ENCODE measurements at places on chromosomes 7 and 10.
A peak's percentile ranks its signal among the peaks of the same experiment; 100 is the strongest.

- no peak for ATAC-seq
These were observed 141.8 kb downstream of the CTTNBP2 start for GRCh38 chr7:117731455-117731854.

- ATAC-seq = no peak
These were observed 45.1 kb upstream of the SEPTIN7 start for GRCh38 chr7:35755711-35756110.

DNA sequence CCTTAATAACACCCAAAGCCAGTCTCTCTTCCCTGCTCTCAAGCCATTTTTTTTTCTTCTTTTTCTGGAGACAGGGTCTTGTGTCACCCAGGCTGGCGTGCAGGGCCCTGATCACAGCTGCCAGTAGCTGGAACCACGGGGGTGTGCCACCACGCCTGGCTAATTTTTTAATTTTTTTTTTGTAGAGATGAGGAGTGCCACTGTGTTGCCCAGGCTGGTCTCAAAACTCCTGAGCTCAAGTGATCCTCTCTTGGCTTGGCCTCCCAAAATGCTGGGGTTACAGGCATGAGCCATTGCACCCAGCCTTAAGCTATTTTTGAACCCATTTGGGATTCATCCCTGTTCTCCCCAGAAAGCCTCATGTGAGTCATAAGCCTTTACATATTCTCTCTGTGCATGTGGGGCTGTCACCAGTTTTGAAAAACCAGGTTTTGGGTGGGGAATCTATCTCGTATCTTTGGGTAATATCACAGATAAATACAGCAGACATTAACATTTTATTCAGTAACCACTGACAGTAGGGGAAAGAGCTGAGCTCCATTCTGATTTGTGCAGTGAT lies 15.5 kb downstream of the ZNF487 start:
- ATAC-seq = no peak

- ATAC-seq = no peak
These were observed 190.9 kb upstream of the LYZL2 start for GRCh38 chr10:30820261-30820991.

GRCh38 chr10:12876266-12876665 lies 125.2 kb downstream of the CCDC3 start:
- ATAC-seq = no peak

DNA sequence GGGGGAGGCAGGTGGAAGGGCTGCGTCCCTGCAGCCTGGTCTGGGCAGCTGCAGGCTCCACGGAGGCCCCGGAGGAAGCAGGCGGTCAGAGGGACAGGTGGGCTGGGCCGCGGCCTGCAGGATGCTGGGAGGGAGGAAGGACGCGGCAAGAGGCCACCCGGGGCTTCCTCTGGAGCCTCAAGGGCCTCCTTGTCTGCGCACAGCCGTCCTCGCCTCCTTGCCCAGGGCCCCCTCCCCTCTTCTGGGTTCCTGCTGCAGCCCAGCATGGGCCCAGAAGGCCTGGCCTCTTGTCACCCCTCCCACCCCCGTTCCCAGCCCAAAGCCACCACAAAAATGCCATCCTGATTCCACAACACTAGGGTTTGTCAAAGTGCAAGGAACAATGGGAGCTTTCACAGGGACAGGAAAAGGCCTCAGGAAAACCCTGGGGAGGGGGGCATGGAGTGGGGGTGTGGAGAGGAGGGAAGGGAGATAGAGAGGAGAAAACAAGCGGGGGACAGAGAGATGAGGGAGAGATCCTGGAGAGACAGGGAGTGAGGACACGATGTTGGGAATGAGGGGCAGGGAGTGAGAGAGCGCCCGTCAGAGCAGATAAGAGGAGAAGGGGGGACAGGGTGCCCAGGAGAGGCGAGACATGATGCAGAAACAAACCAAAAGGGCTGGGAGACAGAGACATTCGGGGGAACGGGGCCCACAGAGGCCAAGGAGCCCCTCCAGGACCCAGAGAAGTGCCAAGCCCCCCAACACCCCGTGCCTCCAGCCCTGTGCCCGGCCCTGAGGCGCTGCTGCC lies 41.8 kb downstream of the ZCCHC24 start:
- peak; percentile 18 for ATAC-seq

DNA sequence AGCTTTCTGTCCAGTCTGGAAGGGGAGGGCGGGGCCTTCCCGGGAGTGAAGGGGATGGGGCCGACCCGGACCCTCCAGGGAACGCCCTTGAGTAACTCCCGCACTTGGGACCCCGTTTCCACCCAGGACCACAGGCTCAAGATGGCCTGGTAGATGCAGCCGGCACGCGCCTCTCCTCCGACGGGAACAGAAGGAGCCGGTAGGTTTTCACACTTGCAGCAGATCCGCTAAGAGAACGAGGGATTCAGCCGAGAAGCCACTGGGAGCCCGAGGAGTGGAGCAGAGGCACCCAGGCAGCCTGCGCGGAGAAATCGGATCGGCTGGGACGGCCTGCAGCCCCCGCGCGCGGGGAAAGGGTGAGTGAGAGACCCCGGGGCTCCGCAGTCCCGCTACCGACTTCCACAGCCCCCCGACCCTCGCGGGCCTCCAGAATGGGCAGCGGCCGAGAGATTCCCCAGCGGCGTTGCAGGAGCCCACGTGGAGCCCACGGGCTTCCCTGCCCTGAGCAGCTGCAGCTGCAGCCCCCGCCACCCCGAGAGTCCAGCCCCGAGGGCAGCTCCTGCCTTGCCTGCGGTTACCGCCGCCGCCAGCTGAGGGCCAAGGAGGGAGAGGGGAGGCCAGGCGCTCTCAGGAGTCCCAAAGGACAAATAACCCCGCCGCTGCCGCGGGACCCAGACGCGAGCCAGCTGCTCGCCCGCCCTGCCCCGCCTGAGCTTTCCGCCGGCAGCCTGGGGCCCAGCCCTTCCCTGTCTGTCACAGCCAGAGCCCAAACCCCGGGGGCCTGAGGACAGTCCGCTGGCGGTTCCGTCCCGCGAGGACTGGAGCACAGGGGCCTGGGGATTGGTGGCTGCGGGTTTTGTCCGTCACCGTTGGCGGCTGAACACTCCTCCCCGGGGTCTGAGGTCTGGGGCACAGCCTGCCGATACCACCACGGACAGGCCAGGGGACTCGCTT lies 21.8 kb downstream of the IFT22 start:
- no peak for ATAC-seq

GRCh38 chr10:119320981-119321380 lies 113.6 kb downstream of the GRK5 start:
- ATAC-seq = no peak

- ATAC-seq = no peak
These were observed 14.9 kb downstream of the CAMK2G start for GRCh38 chr10:73859428-73859783.

DNA sequence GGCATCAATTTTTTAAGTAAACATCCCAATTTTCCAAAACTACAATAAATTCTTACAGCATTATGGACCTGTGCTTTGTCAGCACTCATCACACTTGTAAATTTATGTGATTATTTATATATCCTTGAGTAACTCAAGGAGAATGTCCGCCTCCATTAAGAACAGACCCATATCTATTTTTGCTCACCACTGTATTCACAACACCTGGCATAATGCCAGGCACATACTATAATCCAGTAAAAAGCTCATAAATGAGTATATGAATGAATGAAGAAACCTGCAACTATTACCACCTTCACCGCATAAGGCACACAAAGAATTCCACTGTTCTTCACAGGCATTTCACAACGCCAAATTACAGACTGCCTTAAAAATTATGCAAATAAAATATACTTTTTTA lies 46.9 kb downstream of the MINDY3 start:
- no peak for ATAC-seq

- no peak for ATAC-seq
These were observed 45.5 kb upstream of the CCDC3 start for GRCh38 chr10:13046851-13047528.

DNA sequence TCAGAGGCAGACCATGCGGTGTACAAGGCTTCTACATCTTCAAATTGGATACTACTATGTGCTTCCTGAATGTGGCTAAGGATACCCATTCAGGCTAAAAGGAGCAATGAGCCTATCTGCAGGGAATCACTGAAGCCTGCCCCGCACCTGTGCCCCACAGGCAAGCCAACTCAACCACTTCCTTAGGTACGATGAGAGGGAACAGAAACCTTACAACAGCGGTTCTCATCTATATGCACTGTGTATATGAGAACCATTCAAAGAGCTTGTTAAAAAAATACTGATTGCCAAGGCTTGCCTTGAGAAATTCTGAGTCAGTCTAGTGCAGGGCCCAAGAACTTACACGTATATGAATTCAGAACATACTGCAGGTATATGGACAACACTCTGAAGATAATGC lies 679.6 kb downstream of the PARD3 start:
- no peak for ATAC-seq

DNA sequence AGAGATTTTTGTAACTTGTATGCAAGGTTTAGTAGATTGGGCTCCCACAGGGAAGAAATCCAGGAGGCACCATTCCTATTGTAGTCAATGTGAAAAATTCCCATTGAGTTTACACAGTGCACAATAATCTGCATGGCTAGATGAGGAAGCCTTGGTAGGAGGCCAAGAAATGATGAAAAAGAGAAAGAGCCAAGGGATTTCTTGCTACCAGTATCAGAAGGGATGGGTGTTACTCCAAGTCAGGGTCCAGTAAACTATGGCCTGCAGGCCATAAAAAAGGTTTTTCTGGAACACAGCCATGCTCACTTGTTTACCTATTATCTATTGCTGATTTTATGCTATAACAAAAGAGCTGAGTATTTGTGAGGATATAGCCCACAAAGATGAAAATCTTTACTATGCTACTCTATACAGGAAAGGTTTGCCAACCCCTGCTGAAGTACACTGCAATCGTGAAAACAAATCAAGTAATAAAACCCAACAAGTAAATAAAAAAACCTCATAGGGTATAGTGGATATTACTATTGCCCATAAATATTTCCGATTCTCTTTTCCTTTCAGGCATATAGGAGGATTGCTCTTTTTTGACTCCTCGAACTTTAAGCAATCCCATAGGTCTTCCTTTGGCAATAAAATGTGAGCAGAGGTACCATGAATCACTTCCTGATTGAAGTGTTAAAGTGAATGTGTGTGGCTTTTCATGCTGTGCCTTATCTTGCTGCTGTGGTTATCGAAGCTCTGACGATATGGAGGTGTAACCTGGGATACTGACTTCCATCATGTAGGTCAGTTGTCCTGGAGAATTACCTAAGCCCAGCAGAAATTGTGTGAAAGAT lies 256.3 kb upstream of the MAGI2 start:
- no peak for ATAC-seq

GRCh38 chr7:51029701-51030191 lies 247.1 kb upstream of the GRB10 start:
- ATAC-seq = peak; percentile 81

DNA sequence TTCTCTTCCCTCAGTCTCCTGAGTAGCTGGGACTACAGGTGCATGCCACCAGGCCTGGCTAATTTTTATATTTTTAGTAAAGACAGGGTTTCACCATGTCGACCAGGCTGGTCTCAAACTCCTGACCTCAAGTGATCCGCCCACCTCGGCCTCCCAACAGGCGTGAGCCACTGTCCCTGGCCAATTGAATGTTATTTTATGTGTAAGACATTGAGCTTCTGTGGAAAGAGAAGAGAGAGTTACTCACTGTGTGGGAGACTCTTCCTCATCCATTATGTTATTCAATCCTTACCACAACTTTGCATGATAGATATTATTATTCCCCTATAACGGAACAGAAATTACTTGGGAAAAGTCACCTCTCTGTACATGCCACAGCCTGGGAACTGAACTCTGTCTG lies 32.6 kb upstream of the MXI1 start:
- ATAC-seq = no peak

DNA sequence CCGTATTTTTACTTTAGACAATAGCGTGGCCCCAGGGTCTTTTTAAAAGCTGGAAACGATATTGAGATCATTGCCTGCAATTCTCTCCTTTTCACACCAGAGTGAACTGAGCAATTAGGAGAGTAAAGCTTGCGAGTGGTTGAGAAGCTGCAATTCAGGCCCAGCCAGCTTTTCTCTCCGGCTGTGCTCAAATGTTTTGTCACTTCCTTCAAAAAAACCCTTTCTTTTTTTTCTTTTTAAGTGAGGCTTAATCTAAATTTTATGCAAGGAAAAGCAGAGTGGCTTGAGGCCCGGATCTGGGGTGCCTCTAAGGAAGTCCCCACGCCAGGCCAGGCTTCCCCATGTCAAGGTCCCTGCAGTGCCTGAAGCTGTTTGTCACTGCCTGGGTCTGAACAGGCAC lies 433.9 kb downstream of the GLRX3 start:
- no peak for ATAC-seq

DNA sequence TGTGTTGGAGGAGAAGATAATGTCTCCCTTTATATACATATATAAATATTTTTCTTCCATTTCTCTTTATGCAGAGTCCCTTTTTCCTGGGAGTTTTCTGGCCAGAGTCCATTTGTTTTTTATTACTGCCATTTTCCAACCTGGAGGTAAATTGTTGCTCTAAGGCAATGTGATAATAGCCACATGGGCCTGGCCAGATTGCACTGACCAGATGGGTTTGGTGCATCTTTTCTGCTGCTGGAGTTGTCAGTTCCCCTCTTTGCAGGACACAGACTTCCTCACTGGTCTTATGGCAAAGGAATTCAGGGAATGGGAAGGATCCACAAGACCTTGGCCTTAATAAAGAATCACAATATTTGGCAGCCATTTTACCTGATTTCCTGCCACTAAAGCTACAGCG lies 254.9 kb downstream of the SORCS3 start:
- ATAC-seq = no peak

DNA sequence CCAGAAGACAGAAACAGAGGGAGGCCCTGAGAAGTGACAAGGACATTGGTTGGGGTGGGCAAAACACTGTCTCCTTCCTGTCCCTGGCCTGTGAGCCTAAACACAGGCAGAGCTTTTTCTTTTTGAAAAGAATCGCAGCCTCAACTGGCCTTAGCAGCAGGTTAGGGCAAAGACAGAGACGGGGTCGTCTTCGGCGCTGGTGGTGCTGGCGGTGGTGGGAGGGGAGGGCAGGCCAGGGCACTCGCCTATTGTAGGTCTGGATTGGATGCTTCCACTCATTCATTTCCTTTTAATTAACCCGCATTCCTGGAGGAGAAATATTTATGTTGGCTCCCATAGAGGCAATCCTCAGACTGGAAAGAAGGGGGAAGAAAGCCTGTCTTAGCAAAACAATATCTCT lies 22.6 kb downstream of the WNT8B start:
- no peak for ATAC-seq

GRCh38 chr7:5672468-5672867 lies 109.0 kb downstream of the RNF216 start:
- no peak for ATAC-seq

GRCh38 chr10:58756130-58756719 lies 243.6 kb downstream of the BICC1 start:
- no peak for ATAC-seq

DNA sequence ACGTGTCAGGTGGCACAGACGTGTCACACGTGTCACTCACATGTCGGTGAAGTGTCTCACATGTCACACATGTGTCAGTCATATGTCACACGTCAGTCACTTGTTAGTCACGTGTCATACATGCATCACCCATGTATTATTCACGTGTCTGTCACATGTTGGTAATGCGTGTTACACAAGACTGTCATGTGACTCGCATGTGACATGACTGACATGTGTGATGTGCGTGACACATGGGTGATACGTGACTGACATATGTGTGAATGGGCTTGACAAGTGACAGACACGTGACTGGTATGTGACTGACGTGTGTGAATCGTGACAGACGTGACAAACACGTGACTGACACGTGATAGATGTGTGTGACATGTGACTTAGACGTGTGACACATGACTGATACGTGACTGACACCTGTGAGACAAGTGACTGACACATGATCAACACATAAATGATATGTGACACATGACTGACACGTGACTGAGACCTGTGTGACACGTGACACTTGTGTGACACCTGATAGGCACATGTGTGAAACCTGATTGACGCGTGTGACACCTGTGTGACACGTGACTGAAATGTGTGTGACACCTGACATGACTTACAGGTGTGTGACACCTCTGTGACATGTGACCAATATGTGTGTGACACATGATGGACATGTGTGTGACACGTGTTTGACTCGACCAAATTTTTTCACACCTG lies 56.1 kb downstream of the ZNF92 start:
- no peak for ATAC-seq
